ENCODE measurements at places on chromosomes 13 and 19.

DNA sequence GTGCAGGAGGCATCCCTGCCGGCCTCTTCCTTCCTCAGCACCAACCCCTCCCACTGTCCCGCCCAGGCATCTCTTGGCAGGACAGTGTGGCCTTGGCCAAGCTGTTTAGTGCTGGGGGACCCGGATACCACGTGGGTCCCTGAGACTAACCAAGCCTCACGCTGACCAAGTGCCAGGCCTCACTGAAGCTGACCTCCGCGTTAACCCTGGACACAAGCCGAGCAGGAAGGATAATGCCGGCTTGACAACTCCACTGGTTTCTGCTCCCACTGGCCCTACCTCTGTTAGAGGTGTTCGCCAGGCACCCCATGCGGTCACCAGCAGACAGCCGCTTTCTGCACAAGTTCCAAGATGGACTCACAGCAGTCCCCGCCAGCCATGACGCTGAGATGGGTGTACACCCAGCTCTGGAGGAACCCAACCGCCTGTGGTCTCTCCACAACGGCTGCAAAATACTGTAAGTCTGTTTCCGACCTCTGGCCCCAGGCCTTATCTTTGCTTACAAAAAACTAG lies 12.4 kb downstream of the GRTP1 start:
- H3K4me1 ChIP-seq: no peaks in the 10 kb centered on the region
- peak; percentile 96 for DNase-seq
- no peaks in the 10 kb centered on the region for H3K36me3 ChIP-seq

GRCh38 chr13:29923554-29924481 lies 73.4 kb upstream of the UBL3 start:
- H3K4me3 ChIP-seq: no peak overlapping the region
- peak overlapping the region; percentile 13 for H3K27ac ChIP-seq
- peaks cover 13% of the 10 kb centered on the region for H3K4me1 ChIP-seq

GRCh38 chr19:1905110-1905862 lies at the start of the genes ADAT3 and SCAMP4:
TSS of gene ADAT3 (plus strand) at chr19:1905399. CDS start at chr19:1912048, 6,649 bp downstream.
TSS of gene SCAMP4 (plus strand) at chr19:1905399. CDS start at chr19:1915020, 9,621 bp downstream.
- H3K4me1 ChIP-seq: peaks cover 20% of the 10 kb centered on the region
- H3K36me3 ChIP-seq: no peaks in the 10 kb centered on the region
- peak; percentile 99 for DNase-seq
- peak within 1 kb of the TSS; percentile 64 for H3K4me3 ChIP-seq
- H3K27me3 ChIP-seq: no peaks in the 10 kb centered on the region
- peak within 1 kb of the TSS; percentile 69 for H3K27ac ChIP-seq

DNA sequence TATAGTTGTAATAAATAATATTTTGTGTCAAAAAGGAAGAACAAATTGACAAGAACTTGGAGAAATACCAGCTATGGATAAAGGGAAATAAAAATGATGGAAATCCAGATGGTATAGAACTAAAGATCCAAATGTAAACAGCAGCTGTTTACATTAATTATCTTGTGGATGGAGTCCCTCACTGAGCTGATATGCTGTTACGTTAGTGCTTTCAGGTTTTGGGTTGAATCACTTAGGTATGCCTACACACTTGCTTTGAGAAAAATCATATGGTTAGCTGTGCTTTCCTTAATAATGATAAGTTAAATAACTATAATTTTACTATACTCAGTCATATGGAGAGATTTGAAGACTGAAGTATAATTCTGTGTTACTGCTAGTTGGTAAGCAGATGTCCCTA lies 27.7 kb downstream of the WASF3 start:
- no peaks in the 10 kb centered on the region for H3K36me3 ChIP-seq
- DNase-seq: no peak
- no peaks in the 10 kb centered on the region for H3K27me3 ChIP-seq
- no peak overlapping the region for H3K27ac ChIP-seq
- peaks cover 6% of the 10 kb centered on the region for H3K4me1 ChIP-seq
- no peak overlapping the region for H3K4me3 ChIP-seq

- no peak overlapping the region for H3K4me3 ChIP-seq
- H3K36me3 ChIP-seq: no peaks in the 10 kb centered on the region
- no peaks in the 10 kb centered on the region for H3K4me1 ChIP-seq
- H3K27me3 ChIP-seq: no peaks in the 10 kb centered on the region
- no peak overlapping the region for H3K27ac ChIP-seq
- DNase-seq: no peak
Measured at GRCh38 chr13:42396501-42396900, 124.5 kb downstream of the AKAP11 start.

GRCh38 chr19:18020212-18021085 lies 12.5 kb downstream of the ARRDC2 start:
- no peaks in the 10 kb centered on the region for H3K27me3 ChIP-seq
- DNase-seq: peak; percentile 82
- peak overlapping the region; percentile 81 for H3K27ac ChIP-seq
- no peak overlapping the region for H3K4me3 ChIP-seq
- H3K4me1 ChIP-seq: peaks cover 52% of the 10 kb centered on the region

GRCh38 chr13:109336730-109337129 lies 449.7 kb downstream of the IRS2 start:
- no peaks in the 10 kb centered on the region for H3K36me3 ChIP-seq
- no peak overlapping the region for H3K4me3 ChIP-seq
- no peaks in the 10 kb centered on the region for H3K4me1 ChIP-seq
- DNase-seq: no peak
- no peak overlapping the region for H3K27ac ChIP-seq

DNA sequence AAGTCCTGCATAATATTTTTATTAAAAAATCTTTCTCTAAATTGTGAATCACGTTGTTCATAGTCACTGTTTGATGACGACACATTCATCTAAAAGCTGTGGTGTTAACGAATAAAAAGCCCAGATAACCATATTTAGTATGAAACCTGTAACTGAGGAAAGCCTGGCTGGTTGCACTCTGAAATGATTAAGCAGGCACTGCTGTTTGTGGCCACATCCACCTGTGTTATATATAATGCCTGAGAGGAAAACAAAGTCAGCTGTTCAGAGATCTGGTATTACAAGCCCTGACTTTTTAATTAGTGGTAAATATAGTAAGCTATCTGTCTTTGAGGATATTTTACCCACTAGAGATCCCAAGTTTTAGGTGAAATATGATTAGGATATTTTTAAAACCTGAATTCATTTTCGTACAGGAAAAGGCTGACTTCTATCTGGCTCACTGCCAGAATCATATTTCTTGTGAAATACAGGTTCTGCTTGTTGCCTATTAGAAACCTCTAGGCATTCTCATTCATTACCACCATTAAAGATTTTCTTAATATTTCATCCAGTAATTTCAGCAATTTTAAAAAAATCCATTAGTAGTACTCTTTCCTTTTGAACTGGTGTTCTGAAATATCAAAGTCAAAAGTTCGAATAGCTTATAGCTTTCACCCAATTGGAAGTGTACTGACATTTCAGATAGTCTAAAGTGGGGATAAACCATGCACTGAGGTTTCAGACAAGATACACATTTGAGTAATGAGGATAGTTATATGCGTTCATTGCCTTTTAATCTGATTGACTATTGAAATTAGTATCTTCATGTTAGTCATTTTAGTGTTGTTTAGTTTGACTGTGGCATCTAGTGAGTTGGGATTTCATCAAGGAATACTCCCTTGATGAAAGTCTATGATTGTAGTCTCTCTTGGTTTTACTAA lies 79.7 kb downstream of the LMO7 start:
- H3K27ac ChIP-seq: no peak overlapping the region
- no peaks in the 10 kb centered on the region for H3K36me3 ChIP-seq

GRCh38 chr13:102400675-102401145 lies 1.1 kb downstream of the FGF14 start:
- no peaks in the 10 kb centered on the region for H3K36me3 ChIP-seq
- no peak for DNase-seq
- no peaks in the 10 kb centered on the region for H3K27me3 ChIP-seq

- no peaks in the 10 kb centered on the region for H3K27me3 ChIP-seq
- H3K4me1 ChIP-seq: peaks cover 46% of the 10 kb centered on the region
- H3K27ac ChIP-seq: peak overlapping the region; percentile 16
Measured at GRCh38 chr13:51643105-51643881, 59.0 kb downstream of the WDFY2 start.

DNA sequence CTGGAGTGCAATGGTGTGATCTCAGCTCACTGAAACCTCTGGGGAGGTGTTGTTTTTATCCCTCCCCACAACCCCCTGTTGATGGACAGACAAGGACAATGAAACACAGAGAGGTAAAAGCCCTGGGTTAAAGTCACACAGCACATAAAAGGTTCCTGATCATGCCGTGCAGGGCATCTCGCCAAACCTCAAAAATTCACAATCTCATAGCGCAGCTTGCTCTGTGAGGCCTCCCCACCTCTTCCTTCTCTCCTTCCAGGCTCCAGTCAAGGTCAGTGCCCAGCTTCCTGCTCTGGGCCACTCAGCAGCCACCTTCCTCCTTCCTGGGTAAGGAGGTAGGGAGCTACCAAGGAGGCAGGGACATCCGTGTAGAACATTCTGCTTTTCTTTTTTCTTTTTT lies 2.3 kb downstream of the FUT2 start:
- peaks cover 10% of the 10 kb centered on the region for H3K4me1 ChIP-seq
- no peaks in the 10 kb centered on the region for H3K27me3 ChIP-seq
- H3K36me3 ChIP-seq: no peaks in the 10 kb centered on the region
- no peak overlapping the region for H3K4me3 ChIP-seq
- DNase-seq: peak; percentile 69
- no peak overlapping the region for H3K27ac ChIP-seq

- no peak overlapping the region for H3K27ac ChIP-seq
- no peaks in the 10 kb centered on the region for H3K36me3 ChIP-seq
- H3K4me3 ChIP-seq: no peak overlapping the region
- no peak for DNase-seq
- H3K27me3 ChIP-seq: no peaks in the 10 kb centered on the region
Measured at GRCh38 chr13:62119739-62120700, 704.4 kb upstream of the PCDH20 start.

GRCh38 chr13:93425411-93425810 lies 198.8 kb downstream of the GPC6 start:
- no peaks in the 10 kb centered on the region for H3K27me3 ChIP-seq
- DNase-seq: no peak
- no peaks in the 10 kb centered on the region for H3K36me3 ChIP-seq
- H3K27ac ChIP-seq: no peak overlapping the region
- no peaks in the 10 kb centered on the region for H3K4me1 ChIP-seq

DNA sequence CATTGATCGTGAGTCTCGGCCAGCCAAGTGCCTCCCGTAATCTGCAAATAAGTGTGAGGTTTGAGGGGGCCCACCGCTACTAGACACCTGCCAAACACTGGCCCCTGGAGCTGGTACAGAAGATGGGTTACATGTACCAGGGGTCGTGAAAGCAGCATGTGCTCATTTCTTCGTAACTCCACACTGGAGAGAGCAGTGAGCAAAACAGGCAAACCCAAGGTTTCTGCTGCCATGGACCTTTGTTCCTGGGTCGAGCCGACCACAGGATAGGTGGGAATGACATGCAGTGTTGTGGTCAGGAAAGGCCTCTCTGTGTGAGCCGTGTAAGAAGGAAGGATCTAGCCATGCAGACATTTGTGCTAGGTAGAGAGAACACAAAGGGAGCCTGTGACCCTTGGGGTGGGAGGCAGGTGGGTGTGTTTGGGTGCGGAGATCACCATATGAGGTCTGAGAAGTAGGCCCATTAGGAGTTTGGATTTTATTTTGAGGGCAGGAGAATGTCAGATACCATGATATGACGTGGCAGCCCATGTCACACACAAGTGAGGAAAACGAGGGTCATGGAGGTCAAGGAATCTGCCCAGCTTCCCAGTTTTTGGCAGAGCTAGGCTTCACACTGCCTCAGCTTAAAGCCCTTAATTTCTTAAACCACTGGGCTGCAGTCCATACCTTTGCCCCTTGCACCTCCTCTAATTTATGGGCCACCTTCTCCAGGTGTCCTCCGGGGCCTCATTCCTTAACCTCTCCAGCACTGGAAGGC lies 919 bp downstream of the GTF3A start:
- peaks cover 19% of the 10 kb centered on the region for H3K4me1 ChIP-seq
- peak overlapping the region; percentile 77 for H3K4me3 ChIP-seq
- no peaks in the 10 kb centered on the region for H3K36me3 ChIP-seq

DNA sequence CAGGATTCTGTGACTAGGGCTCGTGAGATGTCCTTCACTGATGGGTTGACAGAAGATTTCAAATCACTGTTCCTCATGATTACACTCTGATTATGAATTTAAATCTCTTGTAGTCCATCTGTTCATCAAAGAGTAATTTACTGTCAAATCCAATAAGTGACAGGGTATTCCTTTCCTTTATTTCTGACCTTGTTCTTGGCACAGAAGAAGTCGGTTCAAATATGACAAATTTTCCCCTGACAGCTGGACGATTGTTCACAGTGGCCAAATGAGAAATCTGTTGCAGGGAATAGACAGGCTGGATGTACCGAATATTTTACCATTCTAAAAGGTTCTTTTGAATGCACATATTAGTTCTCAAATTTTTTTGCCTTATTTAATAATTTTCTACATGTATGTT lies 767.3 kb upstream of the GPC6 start:
- no peak overlapping the region for H3K4me3 ChIP-seq
- H3K36me3 ChIP-seq: no peaks in the 10 kb centered on the region
- H3K27ac ChIP-seq: no peak overlapping the region
- no peaks in the 10 kb centered on the region for H3K4me1 ChIP-seq
- no peaks in the 10 kb centered on the region for H3K27me3 ChIP-seq

GRCh38 chr13:63107179-63107943 lies 1691.7 kb upstream of the PCDH20 start:
- no peaks in the 10 kb centered on the region for H3K27me3 ChIP-seq
- H3K4me1 ChIP-seq: no peaks in the 10 kb centered on the region
- H3K36me3 ChIP-seq: no peaks in the 10 kb centered on the region

DNA sequence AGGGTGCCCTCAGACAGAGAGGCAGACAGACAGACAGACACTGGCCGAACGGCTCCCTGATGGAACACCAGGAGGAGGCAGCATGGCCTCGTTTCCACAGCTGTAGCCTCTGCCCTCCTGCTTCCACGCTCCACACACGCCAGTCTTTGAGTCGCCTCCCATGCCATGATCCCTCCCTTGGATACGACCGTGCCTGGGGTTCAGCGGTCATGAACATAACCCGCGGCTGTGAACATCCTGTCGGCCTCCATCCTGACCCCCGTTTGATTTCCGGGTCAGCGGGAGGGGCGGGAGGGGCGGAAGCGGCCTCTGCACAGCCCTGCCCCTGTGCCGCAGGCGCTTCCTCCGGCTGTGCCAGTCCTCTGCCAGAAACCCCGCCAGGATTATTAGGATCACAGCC lies 23.4 kb downstream of the GP6 start:
- H3K27ac ChIP-seq: no peak overlapping the region
- DNase-seq: no peak
- no peaks in the 10 kb centered on the region for H3K4me1 ChIP-seq
- H3K36me3 ChIP-seq: no peaks in the 10 kb centered on the region

GRCh38 chr19:44455100-44455499 lies 6.8 kb upstream of the ZNF229 start:
- H3K36me3 ChIP-seq: no peaks in the 10 kb centered on the region
- H3K4me1 ChIP-seq: no peaks in the 10 kb centered on the region
- no peak for DNase-seq

GRCh38 chr13:34311251-34311650 lies 493.3 kb downstream of the RFC3 start:
- no peak for DNase-seq
- no peaks in the 10 kb centered on the region for H3K4me1 ChIP-seq
- no peak overlapping the region for H3K27ac ChIP-seq
- no peaks in the 10 kb centered on the region for H3K27me3 ChIP-seq

DNA sequence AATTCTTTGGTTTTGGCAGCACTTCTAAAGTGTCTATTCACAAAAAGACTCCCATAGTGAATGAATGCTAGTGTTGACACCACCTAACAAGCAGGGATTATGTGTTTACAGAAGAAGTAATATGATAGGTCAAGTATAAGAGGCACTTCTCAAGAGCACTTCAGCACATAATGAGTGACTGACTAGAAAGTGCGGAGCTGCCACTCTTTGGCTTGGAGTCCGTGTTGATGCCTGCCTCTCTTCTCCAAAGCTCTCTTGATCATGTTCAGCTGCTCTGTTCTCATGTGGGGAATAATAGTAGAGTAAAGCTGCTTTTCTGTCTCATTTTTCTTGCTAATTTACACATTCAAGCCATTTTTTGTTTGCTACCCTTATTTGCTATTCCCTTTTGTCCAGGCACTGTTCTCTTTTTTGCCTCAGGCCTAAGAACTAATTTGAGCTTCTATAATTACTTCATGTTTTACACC lies 22.7 kb upstream of the MAB21L1 start:
- H3K4me1 ChIP-seq: no peaks in the 10 kb centered on the region
- no peak for DNase-seq
- no peak overlapping the region for H3K4me3 ChIP-seq
